ENCODE measurements at places on chromosomes 1 and 21.

DNA sequence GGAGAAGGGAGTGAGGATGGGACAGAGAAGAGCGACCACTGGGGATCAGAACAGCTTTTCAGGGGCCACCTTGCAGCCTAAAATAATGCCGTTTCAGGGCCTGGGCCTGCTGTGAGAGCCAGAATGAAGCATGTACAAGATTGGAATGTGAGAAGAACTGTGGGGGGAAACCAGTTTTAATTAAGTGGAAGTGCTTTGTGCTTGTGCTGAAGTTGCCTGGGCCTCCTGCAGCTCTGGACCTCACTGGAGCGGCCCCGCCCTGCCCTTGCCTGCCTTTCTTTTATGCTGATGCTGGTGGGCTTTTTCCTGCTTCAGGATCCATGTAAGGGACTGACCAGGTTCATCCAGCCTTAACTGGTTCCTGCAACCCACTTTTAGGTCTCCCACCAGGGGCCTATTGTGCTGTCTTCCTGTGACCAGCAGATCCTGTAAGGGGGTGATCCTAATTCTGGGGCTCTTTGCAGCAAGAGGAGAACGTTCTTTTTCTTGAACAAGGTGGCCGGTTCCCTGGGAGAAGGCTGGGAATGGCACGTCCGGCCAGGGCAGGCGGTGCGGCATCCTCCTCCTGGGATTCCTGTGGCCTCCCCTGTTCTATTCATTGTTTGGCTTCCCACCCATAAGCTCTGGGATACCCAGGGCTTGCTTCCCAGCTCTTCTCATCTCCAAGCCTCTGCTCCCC lies 3.2 kb downstream of the C1orf226 start:
- no peak for DNase-seq

DNA sequence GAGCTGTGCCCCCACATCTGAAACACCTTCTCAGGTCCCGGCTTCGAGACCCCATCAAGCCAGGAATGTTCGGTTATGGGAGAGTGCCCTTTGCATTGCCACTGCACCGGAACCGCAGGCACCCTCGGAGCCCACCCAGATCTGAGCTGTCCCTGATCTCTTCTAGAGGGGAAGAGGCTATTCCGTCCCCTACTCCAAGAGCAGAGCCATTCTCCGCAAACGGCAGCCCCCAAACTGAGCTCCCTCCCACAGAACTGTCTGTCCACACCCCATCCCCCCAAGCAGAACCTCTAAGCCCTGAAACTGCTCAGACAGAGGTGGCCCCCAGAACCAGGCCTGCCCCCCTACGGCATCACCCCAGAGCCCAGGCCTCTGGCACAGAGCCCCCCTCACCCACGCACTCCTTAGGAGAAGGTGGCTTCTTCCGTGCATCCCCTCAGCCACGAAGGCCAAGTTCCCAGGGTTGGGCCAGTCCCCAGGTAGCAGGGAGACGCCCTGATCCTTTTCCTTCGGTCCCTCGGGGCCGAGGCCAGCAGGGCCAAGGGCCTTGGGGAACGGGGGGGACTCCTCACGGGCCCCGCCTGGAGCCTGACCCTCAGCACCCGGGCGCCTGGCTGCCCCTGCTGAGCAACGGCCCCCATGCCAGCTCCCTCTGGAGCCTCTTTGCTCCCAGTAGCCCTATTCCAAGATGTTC lies 4.3 kb downstream of the ADAMTSL4 start:
- no peak for DNase-seq

DNA sequence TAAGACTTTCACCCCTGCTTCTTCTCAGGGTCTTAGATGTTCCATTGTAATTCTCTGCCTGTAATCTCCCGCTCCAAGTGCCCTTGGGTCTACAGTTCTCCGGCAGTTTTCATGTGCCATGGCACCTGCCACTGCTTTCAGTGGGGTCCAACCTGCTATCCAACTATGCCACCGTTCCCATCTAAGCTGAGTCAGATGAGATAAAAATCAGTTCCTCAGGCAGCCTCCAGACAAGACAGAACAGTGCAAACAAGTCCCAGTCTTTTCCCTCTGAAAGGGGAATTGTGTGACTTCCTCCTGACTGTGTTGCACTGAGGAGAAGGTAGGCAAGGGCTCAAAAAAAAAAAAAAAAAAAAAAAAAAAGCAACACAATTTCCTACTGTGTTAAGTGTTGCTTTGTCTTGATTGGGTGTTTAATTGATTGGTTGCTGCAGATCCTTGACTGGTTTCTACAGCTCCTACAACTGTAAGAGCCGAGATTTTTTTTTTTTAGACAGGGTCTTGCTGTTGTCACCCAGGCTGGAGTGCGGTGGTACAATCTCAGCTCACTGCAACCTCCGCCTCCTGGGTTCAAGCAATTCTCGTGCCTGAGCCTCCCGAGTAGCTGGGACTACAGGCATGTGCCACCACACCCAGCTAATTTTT lies 50.7 kb downstream of the EBNA1BP2 start:
- no peak for DNase-seq

DNA sequence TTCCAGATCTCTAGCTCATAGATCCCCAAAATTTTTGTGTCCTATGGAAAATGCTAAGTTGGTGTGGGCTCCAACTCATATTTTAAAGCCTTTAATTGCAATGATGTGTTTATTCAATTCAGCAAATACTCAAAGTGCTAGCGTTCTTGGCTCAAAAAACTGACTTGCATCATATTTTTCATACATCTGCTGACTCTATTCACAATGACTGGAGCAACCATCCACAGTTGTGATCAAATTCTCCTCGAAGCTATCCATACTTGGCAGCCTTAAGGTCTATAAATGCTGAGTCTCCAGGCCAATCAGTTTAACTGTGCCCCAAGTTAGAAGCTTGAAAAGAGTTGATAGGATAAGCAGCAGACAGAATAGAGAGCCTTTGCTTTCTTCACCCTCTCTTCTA lies 2.9 kb upstream of the ATP1A1 start:
- DNase-seq: no peak

DNA sequence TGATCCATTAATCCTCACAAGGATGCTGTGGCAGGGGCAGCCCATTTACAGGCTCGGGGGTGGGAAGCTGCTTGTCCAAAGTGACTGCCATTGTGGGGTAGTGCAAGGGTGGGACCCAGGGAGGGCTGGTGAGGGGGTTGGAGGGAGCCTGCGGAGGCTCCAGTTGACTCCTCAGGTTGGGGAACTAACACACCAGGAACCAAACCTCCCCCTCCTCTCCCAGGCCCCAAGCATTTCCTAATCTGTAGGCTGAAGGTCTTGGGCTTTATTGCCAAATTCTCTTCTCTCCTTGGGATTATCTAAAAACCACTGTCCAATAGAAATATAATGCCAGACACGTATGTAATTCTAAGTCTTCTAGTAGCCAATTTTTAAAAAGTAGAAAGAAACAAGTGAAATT lies 18.2 kb downstream of the IKBKE start:
- no peak for DNase-seq

DNA sequence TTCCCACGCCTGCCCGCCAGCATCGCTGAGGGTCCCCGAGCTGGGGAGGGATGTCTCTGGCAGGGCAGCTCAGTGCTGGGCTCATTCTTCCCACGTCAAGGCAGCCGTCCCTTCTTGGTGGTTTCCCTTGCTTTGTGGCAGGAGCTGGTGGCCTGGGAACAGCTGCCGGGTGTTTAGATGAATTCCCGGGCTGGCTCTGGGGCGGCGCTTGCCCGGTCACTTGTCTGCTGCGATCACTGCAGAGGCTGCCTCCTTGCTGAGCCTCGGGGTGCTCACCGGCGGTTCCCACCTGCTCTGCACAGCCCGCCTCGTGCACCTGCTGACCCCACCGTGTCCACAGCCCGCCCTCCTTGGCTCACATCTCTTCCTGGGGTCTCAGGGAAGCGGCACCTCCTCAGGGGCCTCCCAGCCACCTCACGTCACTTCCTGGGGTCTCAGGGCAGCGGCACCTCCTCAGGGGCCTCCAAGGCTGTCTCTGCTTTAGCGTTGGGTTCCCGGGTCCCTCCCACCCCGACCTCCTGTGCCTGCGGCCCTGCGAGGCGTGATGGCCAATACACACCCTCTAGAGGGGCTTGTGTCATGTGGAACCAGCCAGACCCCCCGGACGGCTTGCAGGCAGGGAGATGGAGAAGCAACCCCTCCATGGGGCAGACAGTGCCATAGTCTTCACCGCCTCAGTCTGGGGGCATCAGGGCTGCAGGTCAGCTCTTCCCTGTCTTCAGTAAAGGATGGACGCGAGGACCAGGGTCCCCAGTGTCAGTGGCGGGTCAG lies 13.5 kb downstream of the COL18A1 start:
- DNase-seq: no peak

DNA sequence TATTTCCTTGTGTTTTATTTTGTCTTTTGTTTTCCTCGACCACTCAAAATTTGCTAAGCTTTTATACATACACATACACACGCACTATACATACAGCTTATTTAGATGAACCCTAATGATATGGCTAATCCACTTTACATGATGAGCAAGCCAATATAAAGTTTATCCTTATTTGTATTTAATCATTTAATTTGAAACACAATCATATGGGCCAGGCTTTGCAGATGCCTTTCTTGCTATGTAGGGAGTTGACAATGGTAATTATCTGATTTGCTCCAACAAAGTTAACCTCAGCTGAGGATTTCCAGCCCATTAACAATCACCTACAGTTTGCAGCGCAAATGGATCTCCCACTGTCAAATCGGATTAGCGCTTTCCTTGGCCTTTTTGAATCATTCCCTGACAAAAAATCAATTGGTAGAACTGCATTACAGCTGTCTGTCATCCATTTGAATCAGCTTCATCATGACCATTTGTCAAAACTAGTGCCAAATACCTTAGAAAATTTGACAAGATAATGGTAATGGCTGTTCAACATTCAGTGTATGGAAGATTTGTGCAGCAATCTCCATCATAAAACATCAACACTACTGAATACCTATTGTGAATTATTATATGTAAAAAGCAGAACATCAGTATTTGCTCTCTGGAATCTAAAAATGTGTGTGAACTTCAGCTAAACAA lies 352.6 kb downstream of the MRPL39 start:
- DNase-seq: no peak

- no peak for DNase-seq
Observed at GRCh38 chr21:16363518-16363917, 633.7 kb downstream of the USP25 start.

GRCh38 chr21:46399129-46399528 lies 59.6 kb upstream of the DIP2A start:
- no peak for DNase-seq

GRCh38 chr1:159315381-159315780 lies 13.2 kb downstream of the FCER1A start:
- DNase-seq: no peak

DNA sequence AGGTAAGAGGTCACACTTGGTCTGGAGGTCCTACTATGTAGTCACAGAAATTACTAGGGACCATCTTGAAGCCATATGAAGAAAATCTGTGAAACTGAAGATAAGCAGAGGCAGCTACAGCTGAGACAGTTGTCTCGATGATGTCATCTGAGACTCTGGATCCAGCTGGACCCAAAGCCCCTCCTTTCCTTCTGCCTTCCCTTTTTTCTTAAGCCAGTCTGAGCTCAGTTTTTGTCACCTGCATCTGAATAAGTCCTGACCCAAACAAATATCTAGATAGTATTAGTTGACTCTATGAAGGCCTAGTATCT lies 143.3 kb downstream of the ETS2 start:
- no peak for DNase-seq

DNA sequence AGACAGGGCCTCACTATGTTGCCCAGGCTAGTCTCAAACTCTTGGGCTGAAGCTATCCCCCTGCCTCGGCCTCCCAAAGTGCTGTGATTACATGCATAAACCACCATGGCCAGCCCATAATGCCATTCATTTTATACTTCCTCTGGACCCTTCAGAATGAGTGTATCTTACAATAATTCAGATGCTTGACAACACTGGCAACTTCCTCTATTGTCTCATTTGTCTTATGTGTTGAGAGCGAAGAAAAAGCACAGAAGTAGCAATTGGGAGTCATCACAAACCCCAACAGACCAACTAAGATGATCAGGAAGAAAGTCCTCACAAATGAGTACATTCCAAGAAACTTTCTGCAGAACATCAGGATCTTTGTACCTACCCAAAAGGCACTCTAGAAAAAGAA lies 191.9 kb downstream of the RERE start:
- no peak for DNase-seq

DNA sequence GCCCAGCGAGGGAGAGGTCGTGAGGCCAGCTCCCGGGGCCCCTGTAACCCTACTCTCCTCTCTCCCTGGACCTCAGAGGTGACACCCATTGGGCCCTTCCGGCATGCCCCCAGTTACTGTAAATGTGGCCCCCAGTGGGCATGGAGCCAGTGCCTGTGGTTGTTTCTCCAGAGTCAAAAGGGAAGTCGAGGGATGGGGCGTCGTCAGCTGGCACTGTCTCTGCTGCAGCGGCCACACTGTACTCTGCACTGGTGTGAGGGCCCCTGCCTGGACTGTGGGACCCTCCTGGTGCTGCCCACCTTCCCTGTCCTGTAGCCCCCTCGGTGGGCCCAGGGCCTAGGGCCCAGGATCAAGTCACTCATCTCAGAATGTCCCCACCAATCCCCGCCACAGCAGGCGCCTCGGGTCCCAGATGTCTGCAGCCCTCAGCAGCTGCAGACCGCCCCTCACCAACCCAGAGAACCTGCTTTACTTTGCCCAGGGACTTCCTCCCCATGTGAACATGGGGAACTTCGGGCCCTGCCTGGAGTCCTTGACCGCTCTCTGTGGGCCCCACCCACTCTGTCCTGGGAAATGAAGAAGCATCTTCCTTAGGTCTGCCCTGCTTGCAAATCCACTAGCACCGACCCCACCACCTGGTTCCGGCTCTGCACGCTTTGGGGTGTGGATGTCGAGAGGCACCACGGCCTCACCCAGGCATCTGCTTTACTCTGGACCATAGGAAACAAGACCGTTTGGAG lies 23.7 kb upstream of the TNFRSF1B start:
- no peak for DNase-seq

DNA sequence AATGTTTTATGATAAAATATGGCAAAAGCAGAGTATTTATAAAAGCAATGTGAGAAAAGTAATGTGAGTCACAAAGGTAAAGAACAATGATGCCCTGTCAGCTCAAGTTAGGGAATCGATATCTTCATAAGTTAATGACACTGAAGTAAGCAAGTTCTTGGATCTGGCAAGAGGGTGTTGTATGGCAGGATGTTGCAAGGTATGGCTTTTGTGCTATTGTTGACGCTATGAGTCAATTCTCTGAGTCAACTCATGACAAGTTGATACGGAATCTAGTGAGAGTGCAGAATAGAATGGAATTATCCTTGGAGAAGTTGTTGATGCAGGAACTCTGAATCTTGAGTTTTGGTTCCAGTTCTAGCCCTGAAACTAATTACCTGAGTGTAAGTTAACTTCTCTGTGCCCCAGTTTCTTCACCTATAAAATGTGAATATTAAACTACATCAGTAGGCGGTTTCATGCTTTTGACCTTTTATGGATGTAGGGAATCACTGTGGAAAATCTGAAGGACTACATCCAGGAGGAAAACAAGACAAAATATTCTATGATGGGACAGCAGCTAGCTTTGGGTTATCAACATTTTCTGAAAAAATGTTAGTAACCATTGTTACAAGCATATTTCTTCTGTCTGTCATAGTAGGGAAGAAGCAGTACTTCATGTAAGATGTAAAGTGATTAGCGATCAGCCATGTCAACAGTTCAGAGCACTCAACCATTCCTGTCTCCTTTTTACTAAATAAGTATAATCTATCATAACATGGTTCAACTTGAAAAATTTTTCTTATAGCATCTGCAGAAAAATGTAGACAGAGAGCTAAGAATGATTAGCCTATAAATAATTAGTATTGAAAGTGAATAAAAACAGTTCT lies 96.9 kb downstream of the ATP6V1G3 start:
- DNase-seq: no peak

DNA sequence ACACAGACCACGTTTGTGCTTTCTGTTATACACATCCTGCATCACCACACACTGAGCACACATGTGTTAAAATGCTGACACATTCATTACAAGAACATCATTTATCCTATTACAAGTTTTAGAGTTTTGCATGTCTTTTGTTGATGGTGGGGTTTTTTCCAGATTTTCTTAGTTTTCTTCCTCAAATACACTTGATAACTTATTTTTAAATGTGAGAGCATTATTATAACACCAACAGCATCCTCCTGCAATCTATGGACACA lies 67.3 kb downstream of the TGFBR3 start:
- no peak for DNase-seq
